ENCODE measurements at places on chromosomes 2 and 18.

- no peak for DNase-seq
Observed at GRCh38 chr2:12684471-12684936, 32.2 kb upstream of the TRIB2 start.

DNA sequence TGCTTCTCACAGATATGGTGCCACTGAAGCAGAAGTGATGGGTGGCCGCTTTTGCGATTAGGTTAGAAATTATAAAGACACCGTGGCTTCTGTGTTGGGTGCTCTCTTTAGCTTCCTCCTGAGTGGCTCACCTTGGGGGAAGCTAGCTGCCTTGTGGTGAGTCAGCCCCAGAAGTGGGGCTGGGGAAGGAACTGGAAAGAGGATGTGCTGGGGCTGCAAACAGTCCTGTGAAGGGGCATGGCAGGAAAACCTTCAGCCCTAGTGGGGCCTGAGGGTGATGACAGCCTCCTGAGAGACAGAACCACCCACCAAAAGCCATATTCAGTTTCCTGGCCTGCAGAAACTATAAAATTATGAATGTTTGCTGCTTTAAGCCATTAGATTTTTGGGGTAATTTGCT lies 8.9 kb upstream of the ASB18 start:
- DNase-seq = no peak

DNA sequence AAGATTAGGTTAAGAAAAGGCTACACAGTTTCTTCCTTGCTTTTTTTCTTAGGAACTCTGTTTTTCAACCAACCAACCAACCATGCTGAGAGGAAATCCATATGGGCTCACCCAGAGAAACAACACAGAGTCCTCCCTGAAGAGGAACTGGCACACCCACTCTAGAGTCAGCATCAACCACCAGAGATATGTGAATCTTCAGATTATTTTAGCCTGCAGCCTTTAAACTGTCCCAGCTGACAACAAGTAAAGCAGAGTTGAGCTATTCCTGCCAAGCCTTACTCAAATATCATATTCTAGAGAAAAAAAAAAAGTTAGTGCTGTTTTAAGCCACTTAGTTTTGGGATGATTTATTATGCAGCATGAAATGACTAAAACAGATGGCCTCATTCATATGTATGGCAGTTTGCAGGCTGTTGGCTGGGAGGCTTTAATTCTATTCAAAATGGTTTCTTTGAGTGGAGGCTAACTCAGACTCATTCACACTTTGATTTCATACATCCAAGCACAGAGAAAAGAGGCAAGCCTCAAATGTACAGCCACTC lies 1637.7 kb upstream of the LRRTM1 start:
- no peak for DNase-seq

DNA sequence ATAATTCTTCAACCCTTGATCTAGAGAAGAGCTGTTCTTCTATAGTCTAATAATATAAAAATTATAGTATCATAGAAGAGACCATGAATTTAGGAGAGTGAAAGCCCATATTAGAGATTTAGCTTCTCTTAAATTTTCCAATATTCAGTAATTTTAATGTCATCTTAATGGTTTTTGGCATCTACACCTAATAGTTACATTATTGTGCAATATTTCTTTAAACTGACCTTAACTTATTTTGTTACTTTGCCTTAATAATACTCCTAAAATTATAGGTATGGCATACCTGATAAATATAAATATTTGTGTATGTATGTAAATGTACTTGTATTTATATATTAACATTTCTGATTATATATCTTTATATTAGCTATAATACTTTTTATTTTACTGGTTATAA lies 78.0 kb upstream of the CWC22 start:
- no peak for DNase-seq

DNA sequence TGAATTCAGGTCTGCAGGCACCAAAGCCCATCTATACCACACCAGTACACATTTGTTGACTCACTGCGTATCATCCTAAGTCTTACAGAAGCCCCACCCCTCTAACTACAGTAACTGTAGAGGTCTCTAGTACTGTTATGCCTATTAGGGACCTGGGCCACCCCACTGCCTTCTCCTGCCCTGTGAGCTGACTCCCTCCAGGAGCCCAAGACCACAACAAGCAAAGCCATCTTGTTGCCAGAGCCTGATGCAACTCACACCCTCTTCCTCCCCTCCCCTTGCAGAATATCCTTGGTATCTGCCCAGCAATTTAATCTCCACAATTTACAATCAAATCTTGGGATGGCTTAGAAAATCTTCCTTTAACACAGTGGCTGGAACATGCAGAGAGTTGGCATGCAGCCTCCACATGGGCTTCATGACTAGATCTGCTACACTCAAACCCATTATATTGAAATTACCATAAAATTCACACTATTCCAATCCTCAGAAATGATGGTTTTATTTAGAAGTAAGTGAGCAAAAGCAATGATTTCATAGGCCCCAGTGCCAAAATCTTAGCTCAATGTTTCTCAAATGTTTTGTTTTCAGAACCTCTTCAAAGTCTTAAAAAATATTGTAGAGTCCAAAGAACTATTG lies 17.7 kb upstream of the CYP1B1 start:
- DNase-seq = no peak

DNA sequence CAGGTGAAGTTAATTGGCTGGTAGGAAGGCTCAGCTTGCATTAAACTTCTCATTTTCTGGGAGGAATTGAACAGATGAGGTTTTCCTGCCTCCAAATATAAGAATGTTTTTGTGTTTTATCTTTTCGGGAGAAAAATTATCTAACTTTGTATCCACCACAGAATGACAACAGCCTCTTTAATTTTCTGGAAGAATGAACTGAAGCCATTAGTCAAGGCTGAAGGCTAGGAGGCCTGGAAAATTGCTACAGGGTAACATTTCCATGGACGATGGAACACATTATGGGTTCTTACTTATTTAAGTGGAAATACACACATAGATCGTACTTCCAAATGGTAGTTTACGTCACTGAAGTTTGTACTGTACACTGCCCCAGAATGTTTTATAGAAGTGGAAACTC lies 28.0 kb upstream of the ZNF236 start:
- no peak for DNase-seq

DNA sequence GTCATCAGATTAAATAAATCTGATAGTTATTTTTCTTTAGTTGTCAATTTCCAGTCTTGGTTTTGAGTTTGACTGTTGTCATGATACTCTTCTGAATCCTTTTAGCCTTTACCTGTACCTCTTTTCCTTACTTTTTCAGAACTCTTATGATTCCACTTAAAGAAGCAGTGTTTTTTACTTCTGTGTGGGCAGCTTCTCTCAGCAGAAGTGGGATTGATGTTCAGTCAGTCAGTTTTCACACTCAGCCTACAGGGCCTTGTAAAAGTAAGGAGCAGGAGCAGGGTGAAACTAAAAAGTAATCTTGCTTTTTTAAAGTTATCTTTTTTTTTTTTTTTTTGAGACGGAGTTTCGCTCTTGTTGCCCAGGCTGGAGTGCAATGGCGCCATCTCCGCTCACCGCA lies 75.1 kb downstream of the HAUS1 start:
- DNase-seq = no peak

- no peak for DNase-seq
Observed at GRCh38 chr2:207734636-207735512, 23.4 kb downstream of the CCNYL1 start.

GRCh38 chr2:20168048-20168726 lies 56.7 kb downstream of the SDC1 start:
- DNase-seq = no peak

- no peak for DNase-seq
Observed at GRCh38 chr2:67532387-67532786, 135.3 kb downstream of the ETAA1 start.

GRCh38 chr2:196949116-196949515 lies 22.6 kb upstream of the PGAP1 start:
- DNase-seq = no peak

DNA sequence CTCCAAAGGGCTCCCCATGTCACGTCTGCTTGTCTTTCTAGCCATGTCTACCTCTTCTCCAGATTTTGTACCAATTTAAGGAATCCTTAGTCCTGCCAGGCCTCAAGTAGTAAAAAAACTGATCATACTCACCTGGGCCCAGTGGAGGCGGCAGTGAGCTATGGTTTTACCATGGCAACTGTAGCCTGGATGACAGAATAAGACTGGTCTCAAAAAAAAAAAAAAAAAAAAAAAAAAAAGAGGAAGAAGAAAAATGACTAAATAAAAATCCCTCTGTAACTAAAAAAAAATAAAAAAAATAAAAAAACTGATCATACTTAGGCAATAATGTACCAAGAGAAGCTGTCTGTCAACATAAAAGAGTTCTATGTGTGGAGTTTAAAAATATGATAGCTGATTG lies 221.6 kb downstream of the NR4A2 start:
- no peak for DNase-seq

- DNase-seq = peak; percentile 46
Observed at GRCh38 chr2:44952143-44952805, 10.8 kb downstream of the SIX3 start.

DNA sequence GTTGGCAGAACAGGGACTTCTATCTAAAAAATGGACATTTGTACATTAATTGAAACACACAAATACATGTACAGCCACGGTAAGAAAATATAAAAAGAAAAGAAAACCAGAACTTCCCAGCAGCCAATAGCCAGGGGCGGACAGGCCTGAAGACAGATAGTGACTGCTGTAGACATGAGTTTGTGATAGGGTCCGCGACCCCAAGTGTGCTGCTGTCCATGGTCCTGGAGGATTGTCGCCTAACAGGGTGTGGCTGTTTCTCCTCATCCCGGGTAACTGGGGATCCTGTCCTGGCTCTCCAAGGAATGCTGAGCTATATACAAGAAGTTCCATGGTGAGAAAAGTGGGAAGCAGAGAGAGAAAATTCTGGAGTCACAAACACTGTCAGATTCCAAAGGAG lies 266.5 kb upstream of the SALL3 start:
- DNase-seq = no peak

DNA sequence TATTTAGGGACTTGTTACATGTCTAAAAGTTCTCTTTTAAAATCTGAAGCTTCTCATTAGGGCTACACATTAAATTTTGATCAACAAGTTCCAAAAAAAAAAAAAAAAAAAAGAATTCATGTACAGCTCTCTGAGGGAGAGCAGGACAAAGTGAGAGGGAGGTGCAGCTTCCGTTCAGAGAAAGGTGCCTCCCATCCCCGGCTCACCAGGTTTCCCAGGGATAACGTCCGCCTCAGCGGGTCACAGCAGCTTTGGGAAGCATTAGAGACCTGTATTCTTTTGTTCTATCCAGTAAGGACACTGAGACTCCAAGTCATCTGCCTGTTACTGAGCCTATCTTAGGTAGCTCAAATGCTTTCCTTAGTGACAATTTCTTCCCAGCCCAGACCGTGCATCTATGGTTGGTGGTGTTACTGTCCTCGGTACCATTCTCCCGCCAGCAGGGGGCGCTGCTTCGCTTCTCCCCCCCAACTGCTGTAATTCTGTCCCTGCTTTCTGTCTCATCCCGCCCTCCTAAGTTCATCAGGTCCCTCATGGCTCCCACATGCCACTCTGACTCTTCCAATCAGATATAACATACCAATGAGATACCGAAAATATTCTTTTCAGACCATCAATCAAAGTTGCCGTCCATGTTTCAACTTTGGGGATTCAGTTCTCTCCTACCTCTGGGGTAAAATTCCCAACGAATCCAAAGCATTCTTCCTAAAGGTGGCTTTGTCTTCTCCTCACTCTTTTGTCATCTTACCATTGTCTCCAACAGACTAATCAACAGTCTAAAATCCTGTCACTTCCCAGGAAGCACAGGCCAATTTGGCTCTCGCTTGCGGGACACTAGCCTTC lies 466.5 kb downstream of the METTL4 start:
- no peak for DNase-seq

- no peak for DNase-seq
Observed at GRCh38 chr2:172256886-172257285, 154.2 kb upstream of the DLX2 start.

- DNase-seq = peak; percentile 18
Observed at GRCh38 chr18:76490670-76491472, 4.2 kb downstream of the ZNF516 start.

DNA sequence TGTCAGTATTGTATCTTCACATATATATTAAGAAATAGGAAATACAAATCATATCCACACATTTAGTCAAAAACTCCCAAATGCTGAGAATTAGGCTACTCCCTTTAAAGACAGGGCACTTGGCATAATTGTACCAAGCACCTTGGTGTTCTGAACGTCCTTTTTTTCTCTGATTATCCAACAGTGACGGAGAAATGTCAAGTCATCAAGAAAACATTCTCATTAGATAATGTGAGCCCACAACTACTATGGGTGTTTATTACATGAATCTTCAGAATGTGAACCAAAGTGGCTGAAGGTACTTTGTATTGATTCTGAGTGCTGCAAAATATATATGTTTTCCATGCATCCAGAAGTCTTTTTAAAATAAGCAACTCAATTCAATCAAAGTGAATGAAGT lies 83.8 kb downstream of the PSMG2 start:
- no peak for DNase-seq

- no peak for DNase-seq
Observed at GRCh38 chr2:54275541-54275940, 19.5 kb upstream of the TSPYL6 start.

DNA sequence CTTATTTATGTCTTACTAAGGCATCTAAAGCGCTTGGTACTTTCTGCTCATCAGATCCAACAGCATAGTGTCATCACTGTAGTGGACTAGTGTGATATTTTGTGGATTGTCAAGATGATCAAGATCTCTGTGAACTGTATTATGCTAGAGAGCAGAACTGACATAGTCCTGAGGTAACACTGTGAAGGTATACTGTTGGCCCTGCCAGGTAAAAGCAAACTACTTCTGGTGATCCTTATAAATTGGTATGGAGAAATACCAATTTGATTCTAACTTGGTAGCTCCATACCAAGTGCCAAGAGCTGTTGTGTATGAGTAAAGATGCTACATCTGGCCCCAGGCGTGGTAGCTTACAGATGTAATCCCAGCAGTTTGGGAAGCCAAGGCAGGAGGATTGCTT lies 15.9 kb downstream of the SFTPB start:
- DNase-seq = no peak

DNA sequence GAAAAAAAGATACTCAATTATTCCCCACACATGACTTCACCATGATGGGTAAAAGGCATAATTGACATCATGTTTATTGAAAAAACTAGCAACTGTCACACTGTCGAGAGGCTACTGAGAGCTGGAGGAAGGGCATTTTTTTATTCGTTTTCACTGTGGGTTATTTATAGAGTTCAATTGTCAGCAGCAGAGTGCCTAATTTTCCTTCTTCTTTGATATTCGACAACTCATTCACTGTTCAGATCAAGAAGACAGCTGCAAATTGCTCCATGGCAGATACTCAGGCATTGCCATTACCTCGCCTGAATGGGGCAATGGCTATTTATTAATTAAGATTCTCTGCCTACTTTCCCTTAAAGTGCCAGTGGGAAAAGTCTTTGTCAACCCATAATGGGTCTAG lies 197.5 kb upstream of the NRP2 start:
- DNase-seq = no peak

DNA sequence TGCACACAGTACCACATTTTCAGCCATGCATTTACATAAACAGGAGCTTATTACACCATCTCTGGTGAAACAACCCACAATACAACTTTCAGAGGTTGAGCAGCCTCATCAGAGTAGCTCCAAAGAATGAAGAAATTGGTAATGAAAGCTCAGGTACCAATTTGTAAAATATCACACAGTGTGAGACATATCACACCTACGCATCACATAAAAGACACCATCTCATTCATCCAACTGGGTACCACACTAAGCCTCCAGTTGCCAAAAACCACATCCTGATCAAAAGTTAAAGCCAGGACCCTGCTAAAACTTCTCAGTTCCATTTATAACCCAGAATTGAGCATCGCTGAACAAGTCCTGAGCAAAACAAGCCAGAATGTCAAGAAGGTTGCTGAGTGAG lies 4.6 kb downstream of the TMEM163 start:
- DNase-seq = peak; percentile 10

- no peak for DNase-seq
Observed at GRCh38 chr18:62450546-62451410, 72.0 kb upstream of the ZCCHC2 start.
